ENCODE measurements at places on chromosomes 3 and 15.

GRCh38 chr3:88180398-88180999, 30.7 kb downstream of the C3orf38 start:
- no peak for DNase-seq

DNA sequence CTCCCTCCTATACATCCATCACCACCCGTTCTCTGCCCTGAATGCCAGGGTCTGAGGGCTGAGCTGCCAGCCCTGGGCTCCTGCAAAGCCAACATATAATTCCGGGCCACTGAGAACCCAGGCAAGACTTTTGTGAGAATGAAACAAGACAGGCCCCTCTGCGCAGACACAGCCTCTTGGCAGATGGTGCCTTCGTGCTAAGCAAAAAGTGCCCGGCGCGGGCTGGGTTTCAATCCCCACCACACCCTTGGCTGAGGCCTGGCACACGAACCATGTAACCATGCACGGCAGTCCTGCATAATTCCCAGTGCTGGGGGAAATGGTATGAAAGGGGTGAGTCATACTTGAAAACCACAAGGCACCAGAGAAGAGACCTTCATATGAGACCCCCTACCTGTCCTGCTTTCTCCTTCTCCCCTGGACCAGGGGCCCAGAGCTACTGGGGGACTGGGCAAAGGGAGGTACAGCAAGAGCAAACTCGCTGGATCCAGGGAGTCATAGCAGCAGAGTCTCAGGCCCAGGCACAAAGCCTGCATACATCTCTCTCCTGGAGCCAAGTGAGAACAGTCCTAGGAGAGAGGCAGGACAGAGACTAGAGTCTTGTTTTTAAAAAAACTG, 26.1 kb upstream of the LOXL1 start:
- no peak for DNase-seq

DNA sequence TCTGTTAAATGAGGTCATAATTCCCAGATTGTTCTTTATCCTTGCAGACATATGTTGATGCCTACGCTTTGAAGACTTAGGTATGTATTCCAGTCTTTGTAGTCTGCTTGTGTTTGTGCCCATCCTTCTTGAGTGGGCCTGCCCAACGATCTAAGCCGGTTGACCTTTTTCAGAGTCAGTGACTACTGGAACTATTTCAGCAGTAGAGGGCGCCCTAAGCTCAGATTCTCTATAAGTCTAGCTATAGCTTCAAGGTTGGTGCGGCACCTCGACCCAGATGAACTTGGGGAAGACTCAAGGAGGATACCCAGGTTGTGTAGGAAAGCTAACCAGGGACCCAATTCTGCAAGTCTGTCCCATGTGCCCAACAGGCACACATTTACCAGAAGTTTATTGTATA, 228.8 kb upstream of the PPP2R3A start:
- DNase-seq, result no peak

GRCh38 chr3:193874997-193875593, 260.9 kb upstream of the HES1 start:
- DNase-seq, result no peak

DNA sequence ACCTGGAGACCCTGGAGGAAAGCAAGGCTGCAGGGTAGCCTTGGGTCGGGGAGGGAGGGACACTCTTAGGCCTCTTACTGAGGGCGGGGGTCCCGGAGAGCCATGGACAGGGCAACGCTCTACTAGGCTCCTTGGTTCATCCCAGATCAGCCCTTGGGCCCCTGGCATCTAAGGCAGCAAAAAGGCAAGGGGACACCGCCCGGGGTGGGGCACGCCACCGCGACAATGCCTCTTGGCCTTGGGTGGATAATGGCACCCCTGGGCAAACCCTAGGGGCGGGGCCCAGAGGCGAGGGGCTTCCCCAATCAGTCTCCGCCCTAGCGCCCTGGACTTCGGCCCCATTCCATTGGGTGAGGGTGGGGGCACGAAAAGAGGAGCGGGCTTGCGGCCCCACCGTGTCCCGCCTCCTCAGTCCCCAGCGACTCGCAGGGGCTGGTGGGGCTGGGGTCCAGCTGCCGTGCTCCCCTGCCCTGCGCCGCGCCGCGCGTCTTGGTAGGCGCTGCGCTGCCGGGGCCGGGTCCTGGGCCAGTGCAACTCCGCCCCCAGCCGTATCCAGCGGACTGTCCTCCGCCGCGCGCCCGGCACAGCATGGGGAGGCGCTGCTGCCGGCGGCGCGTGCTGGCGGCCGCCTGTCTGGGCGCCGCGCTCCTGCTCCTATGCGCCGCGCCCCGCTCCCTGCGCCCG, at the start of gene CHST13:
Gene CHST13, plus strand, starts transcription at position 411 of the 684 bp plus-strand sequence. Its CDS starts 178 bp downstream, at position 589.
- DNase-seq, result no peak

DNA sequence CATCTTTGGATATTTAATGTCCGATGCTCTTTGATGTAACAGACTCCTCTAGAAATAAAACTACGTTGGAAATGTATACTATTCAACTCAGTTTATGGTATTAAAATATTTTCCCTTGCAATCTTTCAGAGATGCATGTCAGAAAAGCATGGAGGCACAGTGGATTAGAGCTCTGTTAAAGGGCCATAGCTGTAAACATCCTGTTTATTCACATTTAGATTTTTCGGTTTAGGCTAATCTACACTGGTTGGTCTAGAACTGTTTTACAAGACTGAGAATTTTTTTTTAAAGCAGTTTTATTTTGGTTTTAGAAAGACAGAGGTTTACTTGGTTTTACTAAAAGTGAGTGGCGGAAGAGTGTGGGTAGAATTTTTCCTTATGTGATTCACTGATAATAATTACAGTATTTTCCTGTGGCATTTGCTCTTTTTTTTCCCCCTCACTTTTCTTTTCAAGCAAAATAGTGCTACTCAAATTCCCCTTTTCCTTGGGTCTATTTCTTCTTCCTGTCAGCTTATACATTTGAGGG, 132.1 kb downstream of the IL1RAP start:
- DNase-seq, result no peak

DNA sequence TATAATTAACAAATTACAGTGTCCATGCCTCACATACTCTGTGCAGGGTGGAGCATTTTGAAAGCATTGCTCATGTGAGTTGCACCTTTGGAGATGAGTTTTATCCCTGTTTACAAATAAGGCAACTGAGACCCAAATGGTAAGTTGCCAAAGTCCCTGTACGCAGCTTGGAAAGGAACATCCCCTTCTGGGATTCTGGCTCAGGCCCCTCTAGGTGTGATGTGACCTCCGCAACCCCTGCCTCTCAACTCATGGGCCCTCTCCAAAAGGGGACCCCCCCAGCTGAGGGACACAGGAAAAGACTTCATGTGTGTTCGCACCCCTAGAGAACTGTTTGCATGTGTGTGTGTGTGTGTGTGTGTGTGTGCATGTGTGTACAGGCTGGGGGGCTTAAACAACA, 25.3 kb downstream of the PRR20G start:
- no peak for DNase-seq

DNA sequence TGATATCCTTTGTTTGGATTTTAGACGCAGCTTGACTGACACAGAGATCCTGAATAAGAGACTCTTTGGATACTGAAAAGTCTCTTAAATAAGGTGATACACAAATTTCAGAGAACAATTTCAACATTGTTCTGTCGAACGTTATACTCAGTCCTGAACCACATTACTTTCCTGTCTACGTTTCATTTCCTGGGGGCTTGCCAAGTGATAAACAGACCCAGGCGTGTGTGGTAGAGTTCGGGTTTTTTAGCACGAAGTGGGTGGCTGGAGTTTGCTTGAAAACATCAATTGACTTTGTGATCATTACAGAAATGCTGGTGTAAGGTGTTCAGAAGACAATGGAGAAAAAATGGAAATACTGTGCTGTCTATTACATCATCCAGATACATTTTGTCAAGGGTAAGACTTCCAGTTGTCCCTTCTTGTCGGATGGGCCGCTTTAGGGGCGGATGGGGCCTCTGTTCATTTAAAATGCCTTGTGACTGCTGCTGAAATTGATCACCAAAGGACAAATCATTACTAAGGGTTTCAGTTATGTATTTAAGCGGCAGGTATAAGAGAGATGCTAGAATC, at the start of gene CD96:
Gene CD96, plus strand, starts transcription at position 287 of the 573 bp plus-strand sequence. Its CDS starts 52 bp downstream, at position 339.
- no peak for DNase-seq

DNA sequence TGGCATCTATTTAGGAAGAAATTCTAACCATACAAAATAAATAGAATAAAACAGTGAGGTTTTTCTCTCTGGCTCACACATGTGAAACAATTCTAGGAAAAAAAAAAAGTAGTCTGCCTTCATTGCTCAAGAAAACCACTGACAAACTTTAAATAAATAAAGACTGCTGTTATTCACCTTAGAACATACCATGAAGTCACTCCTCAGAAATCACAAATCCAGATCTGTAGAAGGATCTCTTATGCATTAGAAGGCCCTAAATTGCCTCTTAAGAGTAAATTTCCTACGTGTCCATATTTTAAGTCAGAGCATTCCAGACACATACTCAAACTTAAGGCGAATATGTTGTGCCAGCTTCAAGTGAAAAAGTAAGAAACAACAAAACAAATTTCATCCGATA, 217.3 kb downstream of the ZIC4 start:
- DNase-seq, result no peak

GRCh38 chr3:194483850-194484249, 3.0 kb downstream of the ATP13A3 start:
- DNase-seq, result no peak

GRCh38 chr3:55910543-55910942, 423.4 kb upstream of the WNT5A start:
- DNase-seq, result no peak

- DNase-seq, result no peak
These were observed 160.1 kb upstream of the PDZRN3 start for GRCh38 chr3:73784686-73785392.

DNA sequence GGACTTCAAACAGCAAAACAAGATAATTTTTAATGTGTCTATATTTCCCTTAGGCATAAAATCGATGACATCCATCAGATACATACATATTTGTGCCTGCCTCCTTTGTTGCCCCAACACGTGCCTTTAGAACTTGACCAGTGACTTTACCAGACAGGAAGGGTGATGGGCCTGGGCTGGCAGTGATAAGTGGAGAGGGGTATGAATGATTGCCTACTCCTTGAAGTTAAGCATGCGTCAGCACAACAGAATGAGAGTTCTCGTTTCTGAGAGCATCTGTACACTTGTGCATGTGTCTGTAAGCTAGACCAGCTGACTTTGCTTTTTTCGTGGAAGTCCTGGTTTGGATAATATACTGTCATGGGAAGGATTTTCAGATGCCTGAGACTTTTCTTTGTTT, 54.9 kb upstream of the COL6A6 start:
- DNase-seq, result no peak

DNA sequence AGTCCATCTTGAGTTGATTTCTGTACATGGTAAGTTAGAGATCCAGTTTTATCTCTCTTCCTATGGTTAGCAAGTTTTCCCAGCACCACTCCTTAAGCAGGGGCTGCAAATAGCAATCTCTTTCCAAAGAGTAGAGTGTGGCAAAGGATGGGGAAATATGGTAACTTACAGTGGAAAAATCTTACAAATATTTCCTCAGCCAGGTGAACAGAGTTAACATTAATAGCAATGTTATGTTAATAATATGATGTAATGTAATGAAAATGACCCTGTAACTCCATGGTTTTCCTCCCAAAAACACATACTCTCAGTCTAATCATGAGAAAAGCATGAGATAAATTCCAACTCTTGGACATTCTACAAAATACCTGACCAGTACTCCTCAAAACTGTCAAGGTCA, 30.4 kb downstream of the FSIP1 start:
- no peak for DNase-seq

GRCh38 chr3:525415-525814, 328.9 kb downstream of the CHL1 start:
- DNase-seq, result no peak

DNA sequence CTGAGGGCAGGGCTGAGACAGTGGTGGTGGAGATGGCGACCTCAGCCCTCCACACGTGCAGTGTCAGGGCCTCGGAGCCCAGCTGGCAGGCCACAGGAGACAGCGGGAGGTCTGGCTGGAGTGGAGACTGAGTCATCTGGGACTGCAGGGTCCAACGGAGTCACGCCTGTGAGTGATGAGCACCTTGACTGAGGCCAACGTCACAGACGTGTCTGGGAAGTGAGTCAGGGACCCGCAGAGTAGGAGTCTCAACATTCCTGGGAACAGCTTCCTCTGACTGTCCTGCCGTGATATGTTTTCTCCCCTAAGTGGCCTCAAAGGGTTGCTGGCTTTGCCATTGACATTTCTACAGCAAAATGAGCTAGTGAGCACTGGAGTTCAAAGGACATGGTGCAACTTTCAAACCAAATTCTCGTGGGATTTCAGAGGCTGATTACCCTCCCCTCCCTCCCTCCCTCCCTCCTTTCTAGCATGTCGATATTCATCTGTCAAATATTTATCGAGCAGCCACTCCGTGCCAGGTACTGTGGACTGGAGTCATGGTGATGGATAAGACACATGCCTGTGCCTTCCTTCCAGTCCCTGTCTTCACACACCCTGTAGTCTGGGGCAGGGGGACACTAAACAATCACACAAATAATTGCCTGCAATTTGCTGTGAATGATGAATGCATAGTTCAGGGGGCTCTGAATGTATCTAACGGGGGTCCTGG, 53.3 kb upstream of the AMOTL2 start:
- peak; percentile 78 for DNase-seq

DNA sequence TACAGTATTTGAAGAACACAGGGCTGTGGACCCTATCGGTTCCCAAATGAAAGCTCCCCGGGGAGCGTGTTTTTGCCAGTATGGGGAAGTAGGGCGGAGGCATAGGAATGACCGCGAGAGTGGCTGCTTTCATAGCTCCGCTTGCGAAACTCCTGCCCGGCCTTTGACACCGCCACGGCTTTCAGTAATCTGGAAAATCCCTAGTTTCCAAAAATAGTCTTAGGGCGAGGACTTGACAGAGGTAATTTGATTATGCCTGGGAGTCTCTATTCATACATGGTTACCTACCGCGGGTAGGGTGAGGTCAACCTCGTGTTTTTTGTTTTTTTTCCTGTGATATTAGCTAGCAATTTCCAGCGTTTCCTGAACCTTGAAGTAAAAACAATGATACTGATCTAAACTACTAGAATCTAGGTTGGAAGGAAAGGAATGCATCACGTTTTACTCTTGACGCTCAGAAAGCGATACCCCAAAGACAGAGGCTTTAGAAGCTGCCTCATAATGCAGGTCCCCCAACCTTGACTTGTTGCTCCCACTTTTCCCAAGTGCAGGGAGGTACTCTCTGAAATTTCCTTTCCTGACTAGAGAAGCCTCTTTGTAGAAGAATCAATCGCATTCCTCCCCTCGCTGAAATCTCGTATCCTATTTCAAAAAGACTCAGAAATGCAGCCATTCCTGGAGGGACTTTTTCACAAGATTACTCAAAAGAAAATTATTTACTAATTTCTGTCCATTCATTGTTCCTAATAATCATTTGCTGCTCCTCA, 894 bp upstream of the CCNL1 start:
- DNase-seq, result peak; percentile 84
